Naive thymus-derived CD8-positive, alpha-beta T cell (primary cell): ENCODE measurements at places on chromosomes 5 and 9. TPM values are rescaled to one million over a fixed set of nuclear protein-coding genes. Genes with fewer than 3 reads are reported as not detected.

The AQP3 gene
- total RNA-seq: 71.6 TPM

DNA sequence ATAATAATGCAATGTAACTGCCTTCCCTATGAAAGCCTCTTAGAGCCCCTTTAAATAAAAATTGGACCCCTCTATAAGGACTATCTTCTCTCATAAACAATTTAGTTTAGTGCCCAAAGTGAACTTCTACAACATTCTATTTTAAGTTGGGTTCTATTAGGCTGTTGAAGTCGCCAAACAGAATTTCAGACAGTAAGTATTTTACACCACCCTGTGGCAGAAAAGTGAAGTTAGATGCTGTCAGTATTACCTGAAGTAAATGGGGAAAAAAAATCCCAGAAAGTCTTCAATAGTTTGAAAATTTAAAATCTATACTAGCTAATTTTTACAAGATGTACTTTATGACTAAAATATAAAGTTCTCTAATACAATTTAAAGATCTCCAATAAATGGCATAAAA is 29.5 kb downstream of the CAAP1 start:
- DNase-seq: no peak

- DNase-seq: no peak
These were observed 165.7 kb downstream of the CEMIP2 start for GRCh38 chr9:71602652-71603051.

- no peak for DNase-seq
These were observed 242.4 kb downstream of the MED10 start for GRCh38 chr5:6135977-6136376.

DNA sequence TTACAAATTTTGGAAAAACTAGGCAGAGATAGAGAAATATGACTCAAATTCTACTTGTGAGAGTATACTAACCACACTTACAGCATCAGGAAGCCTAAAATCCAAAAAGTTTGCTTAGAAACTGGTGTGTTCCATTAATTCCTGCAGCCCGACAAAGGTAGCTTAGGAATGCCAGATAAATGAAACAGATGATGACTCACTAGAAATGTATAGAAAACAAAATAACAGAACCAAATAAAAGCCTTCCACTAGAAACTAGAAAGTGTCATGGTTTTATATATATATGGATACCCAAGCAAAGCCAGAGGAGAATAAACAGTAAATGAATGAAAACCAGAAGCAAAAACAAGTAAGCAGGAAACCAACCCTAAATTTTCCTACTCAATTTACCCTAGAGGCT is 272.2 kb upstream of the PRDM9 start:
- no peak for DNase-seq
